KBM-7 (cell line): ENCODE measurements at places on chromosomes 7 and 10.

GRCh38 chr10:11153766-11154165 lies 136.1 kb downstream of the CELF2 start:
- DNase-seq, result no peak

DNA sequence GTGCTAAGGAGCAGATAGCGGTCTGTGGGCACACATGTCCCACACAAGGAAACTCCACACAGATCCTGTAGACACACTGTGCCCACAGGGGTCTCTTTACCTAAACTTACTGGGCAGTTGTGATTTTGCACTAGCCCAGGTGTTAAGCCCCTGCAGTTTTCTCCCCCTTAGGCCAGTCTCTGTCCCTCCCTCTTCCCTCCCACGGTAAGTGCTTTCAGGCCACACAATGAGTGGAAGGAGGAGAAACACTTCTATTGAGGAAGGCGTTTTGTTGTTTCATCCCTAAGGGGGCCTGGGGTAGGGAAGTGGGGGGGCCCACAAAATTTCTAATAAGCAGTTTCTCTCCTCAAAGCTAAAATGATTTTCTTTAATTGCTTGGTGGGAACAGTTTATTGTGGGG lies 51.4 kb downstream of the FBXW4 start:
- DNase-seq, result no peak

DNA sequence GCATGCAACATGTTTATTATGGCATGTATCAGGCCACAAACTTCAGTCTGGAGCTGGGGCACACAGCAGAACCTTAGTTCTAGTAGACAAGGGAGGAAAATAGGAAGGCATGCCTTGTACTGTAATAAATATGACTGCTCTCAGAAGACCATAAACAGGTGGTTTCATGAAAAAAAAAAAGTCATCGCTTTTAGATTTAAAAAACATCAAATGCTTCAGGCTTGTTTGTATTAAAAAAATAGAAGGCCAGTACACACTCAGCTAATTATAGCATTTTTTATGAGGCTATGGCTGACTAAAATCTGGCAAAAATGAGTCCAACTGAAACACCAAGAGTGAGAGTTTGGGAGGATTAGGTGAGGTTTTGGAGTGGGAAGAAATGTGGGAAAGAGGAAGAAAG lies 204.1 kb downstream of the JAZF1 start:
- no peak for DNase-seq

DNA sequence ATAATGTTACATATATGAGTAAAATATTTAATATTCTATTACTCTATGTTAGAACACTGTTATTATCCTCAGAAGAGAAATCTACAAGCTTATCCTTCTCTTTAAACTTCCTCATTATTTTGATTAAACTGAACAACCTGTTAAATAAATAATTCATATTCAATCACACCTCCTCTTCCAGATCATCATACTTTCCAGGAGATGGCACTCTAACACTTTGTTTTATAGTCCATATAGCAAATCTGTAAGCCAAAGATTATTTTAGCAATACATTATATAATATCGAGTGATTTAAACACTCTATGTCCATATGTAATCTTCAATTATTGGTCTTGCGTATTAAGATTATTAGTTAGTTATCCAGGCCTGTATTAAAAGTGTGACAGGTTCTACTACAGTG lies 694.1 kb downstream of the ANKRD7 start:
- peak; percentile 11 for DNase-seq

GRCh38 chr10:118990326-118990725 lies 39.2 kb upstream of the NANOS1 start:
- no peak for DNase-seq

GRCh38 chr10:22321156-22321923 lies 441 bp downstream of the BMI1 start:
- DNase-seq, result peak; percentile 80

DNA sequence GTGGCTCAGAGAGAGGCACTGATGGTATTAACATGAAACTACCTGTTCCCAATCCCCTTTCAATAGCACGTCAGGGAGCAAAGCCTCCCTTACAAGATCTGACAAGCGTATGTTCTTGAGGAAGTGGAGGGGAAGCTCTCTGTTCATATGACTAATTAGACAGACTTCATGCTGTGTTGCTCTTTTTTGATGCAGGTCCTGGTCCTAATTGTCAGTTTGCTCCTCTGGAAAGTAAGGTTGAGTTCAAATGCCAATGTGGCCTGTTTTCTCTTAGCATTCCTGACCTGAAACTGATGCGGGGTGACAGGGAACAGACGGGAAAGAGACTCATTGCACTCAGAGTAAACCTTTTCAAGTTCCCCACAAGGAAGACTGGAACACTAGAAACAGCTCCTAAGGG lies 27.0 kb upstream of the TBX20 start:
- no peak for DNase-seq

- no peak for DNase-seq
Measured at GRCh38 chr7:148695953-148696352, 2.8 kb upstream of the CUL1 start.
